SK-N-SH (cell line): ENCODE measurements at places on chromosomes 16 and 17.

DNA sequence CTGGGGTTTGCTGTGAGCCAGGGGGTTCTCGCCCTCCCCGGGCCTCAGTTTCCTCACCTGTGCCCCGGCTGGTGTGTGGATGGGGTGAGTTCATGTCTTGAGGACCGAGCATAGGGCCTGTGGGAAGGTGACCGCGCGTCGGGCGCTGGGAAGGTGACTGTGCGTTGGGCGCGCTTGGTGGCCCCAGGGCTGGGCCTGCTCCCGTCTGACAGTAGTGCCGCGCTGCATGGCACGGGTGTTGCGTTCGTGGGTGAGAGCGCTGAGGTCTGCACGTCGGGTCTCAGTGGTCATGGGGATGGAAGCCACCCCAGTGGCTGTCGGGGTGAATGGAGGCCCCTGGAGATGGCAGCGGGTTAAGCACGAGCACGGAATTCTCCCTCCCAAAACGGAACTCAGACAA lies 9.2 kb downstream of the ASPSCR1 start:
- DNase-seq: no peak

GRCh38 chr17:12406623-12407215 lies 259.0 kb upstream of the MYOCD start:
- no peak for DNase-seq

- DNase-seq: no peak
These were observed 6.8 kb upstream of the CNOT1 start for GRCh38 chr16:58636466-58636865.

GRCh38 chr16:29982560-29983419 lies 9.1 kb downstream of the TAOK2 start:
- no peak for DNase-seq

DNA sequence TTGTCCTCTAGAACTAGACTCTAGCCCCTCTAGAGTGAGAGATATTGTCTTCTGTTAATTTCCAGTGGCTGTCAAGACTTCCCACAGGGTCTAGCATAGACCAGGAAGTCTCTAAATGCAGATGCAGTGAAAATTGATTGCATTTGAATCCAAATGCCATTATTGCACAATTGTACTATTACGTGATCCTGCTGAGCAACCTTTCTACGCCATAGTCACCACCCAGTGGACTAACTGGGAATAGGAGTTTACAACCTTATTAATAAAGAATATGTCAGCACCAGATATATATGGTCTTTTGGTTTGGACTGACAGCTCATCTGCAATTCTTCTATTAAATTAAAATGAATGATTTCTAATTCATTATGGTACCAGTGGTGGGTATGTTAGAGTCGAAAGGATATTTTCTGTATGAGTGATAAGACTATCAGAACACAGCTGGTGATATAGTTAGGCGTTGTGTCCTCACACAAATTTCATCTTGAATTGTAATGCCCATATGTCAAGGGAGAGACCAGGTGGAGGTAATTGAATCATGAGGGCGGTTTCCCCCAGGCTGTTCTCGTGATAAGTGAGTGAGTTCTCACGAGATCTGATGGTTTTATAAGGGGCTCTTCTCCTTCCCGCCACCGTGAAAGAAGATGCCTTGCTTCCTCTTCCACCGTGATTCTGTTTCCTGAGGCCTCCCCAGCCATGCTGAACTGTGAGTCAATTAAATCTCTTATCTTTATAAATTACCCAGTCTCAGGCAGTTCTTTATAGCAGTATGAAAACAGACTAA lies 138.9 kb upstream of the CA10 start:
- DNase-seq: peak; percentile 26

- DNase-seq: no peak
These were observed 1.4 kb downstream of the ZG16 start for GRCh38 chr16:29779474-29779873.

GRCh38 chr17:917391-917811 lies 62.2 kb downstream of the NXN start:
- no peak for DNase-seq

DNA sequence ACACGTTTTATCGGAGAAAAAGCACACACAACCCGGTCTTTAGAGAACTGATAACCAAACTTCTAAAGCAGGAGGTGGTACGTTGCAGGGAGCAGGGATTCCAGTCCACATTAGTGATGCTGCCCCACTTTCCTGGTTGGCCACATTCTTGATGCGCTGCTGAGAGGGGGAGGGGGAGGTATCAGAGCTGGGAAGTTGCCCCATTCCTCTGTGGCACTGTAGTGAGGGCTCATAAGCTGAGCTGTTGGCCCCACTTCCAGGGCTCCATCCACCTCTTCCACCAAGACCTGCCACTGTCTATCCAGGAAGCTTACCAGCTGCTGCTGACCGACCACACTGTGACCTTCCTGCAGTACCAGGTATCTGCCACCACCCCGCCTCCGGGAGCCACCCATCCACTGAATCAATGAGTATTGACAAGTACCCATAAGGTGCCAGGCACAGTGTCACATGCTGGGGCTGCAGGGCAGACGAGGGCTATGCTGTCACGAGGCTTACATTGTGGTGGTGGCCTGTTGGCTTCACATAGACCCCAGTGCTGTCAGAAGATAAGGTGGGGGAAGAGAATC lies 1.1 kb downstream of the TSEN54 start:
- DNase-seq: peak; percentile 66

DNA sequence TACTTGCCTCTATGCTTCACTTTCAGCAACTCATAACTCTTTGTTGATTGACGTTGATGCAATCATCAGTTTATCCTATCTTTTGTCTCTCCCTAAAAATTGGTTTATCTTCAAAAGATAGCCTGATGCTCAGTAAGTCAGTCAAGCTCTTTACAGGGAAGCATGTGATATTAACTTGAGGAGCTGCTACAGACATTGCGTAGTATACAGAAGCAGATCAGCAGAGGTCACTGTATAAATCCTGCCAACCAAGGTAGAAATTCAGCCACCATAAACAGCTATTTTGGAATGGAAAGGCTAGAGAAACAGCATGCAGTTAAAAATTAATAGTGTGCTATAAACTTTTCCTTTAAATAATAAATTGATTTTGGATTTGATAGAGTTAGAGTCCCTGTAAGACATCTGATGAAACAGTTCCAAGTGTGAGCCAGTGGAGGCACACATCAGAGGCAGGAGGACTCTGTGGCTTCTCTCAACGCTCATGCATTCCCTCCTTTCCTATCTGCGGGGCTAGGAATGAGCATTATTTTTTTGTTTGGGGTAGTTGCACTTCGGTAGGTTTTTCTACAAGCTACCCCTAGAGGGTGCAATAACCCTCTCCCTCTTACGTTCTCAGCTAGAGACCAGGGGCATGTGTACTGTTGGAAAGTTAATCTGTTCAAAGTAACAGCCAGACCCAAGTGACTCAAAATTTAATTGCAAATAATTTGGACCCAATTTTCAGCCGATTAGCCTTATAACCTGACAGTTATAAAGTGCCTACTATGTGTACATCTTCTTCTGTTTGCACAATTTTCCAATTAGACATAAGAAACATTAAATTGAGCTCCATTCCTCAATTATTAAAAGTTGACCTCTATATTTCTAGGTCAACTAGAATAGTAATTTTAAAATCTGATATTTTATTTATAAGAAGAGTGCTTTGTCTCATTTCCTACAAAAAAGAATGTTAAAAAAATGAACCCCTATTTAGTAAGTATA lies 647.7 kb upstream of the SOX9 start:
- peak; percentile 65 for DNase-seq

GRCh38 chr16:1414532-1415260 lies at the start of gene UNKL:
TSS of gene UNKL (minus strand) at chr16:1414704. CDS start at chr16:1414691, 13 bp downstream.
- peak; percentile 99 for DNase-seq

DNA sequence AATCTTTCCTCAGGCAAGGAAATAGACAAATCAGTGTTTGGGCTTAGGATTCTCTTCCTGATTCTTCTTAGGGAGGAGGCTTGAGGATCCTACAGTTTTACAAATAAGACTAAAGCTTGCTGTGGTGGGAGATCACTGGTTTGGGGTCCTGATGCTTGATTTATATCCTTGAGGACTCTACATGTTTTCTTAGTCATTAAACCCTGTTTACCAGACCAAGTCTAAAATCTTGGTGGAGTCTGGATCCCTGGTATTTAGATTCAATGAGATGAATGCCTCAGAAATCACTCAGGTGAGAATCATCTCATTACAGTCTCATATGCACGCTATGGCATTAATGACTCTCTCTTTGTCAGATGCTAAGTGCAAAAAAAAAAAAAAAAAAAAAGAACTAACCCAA lies 304.3 kb upstream of the SALL1 start:
- no peak for DNase-seq

GRCh38 chr16:82045465-82045864 lies 10.4 kb downstream of the HSD17B2 start:
- DNase-seq: no peak

DNA sequence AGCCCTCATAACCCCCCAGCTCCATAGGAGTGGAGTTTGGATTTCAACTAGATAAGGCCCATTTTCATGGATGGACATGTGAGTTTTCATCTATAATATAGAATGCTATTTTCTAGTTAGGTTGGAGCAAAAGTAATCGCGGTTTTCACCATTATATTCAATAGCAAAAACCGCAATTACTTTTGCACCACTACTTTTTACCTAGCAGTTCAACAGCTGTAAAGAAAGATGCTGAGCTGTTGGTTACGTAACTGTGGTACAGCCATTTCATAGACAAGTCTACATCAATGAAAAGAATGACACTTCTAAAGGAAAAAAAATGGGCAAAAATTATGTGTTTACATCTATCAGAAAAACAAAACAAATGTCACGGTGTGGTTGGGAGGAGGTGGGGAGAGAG lies 507.7 kb downstream of the MAF start:
- no peak for DNase-seq

GRCh38 chr16:583815-584591 lies 5.9 kb upstream of the RAB40C start:
- DNase-seq: peak; percentile 42

DNA sequence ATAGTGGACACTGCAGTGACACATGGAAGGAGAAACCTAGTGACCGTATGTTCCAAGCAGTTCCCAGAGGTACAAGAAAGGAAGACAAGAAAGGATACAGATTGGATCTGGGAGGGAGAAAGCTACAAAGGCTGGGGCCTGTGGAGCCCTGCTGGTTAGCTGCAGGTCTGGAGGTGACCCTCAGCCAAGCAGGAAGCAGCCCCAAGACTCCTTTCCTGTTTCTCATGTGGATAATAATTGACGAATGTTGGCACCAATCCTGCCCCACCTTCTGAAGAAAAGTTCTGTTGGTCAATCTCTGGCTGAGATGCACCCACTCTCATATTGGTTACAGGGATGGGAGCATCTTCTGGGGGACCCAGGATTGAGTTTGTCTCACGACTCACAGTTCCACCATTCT lies 99.8 kb downstream of the SHISA6 start:
- no peak for DNase-seq

GRCh38 chr17:48546137-48546923 lies 1.4 kb upstream of the HOXB2 start:
- DNase-seq: no peak

GRCh38 chr16:54724346-54724925 lies 206.2 kb upstream of the IRX5 start:
- no peak for DNase-seq

DNA sequence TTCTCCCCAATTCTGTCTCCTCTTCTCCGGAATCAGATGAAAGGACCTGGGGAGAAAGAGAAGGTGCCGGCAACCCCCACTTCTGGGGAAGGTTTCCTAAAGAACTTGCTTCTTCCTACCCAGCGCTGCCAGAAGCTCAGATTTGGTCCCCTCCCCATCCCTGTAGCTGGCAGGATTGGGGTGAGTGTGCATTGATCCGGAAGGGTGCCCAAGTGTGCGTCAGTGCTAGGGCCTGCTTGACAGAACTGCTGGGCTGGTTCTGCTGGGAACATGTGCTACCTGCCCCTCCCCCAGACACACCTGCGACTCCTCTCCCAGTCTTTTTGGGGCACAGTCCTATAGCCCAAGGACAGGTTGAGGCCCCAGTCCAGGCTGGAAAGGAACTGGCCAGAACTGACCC lies 3.3 kb downstream of the ARL4D start:
- DNase-seq: no peak

DNA sequence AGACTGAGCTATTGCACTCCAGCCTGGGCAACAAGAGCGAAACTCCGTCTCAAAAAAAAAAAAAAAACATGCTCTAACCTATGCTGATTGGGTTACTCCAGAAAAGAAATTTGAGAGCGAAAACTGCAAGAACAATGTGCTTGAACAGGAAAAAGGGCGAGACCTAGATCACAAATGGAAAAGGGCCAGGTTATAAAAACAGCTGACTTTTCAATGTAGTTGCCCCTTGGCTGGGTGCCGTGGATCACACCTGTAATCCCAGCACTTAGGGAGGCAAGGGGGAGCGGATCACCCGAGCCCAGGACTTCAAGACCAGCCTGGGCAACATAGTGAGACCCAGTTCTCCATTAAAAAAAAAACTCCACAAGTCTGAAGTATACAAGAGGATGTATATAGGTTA lies 48.8 kb downstream of the MRM3 start:
- no peak for DNase-seq

DNA sequence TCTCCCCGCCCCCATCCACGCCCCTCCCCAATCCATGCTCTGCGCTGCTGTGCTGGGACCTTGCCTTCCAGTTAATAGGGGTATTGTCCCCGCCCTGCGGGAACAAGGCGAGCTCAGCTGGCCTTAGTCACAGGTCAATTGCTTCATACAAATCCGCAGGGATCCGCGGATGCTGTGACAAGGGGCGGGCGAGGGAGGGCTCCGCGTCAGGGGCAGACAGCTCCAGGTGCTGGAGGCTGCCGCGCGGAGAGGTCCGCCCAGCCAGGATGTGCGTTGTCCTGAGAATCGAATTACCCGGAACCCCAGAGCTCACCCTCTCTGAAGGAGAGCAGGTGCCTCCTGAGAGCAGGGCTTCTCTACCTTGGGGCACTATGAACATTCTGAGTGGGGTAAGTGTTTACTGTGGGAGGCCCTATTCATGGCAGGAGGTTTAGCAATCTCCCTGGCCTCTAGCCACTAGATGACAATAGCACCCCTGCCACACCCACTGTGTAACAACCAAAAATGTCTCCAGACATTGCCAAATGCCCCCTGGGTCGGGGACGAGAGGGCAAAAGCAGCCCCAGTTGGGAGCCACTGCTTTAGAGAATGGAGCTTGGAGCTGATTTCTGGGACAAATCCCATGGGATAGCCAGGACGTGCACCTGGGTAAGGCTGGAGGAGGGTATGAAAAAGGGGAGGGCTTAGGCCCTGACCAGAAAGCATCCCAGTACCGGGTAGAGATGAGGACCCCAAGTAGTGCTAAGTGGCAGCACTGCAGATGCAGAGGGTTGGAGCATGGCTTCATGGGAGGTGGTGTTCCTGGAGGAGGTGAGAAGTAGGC lies 138.2 kb downstream of the CYLD start:
- no peak for DNase-seq

DNA sequence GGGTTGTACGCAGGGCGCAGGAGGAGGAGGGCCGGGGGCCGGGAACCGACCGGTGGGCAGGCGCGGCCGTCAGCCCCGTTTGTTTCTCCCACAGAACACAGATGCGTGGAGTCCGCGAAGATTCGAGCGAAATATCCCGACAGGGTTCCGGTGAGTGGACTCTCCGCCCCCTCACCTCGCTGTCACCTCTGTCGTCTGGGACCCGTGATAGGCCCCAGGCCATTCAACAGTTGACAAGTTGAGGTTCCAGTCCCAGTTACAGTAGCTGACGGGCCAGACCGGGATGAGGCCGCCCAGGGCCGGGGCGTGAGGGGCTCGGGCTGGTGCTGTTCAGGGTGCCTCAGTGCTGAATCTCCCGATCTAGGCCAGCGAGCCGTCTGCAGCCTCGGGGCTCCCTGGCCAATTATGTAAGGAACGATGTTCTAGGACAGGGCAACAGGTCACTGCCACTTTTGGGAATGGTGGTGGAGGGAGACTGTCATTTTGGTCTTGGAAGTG lies 628 bp downstream of the GABARAPL2 start:
- peak; percentile 46 for DNase-seq
